ENCODE measurements at places on chromosomes 7 and 10. TPM values are rescaled to one million over a fixed set of nuclear protein-coding genes. Genes with fewer than 3 reads are reported as not detected.

GRCh38 chr10:124027031-124027611 is 66.3 kb downstream of the CHST15 start:
- no peak for DNase-seq

DNA sequence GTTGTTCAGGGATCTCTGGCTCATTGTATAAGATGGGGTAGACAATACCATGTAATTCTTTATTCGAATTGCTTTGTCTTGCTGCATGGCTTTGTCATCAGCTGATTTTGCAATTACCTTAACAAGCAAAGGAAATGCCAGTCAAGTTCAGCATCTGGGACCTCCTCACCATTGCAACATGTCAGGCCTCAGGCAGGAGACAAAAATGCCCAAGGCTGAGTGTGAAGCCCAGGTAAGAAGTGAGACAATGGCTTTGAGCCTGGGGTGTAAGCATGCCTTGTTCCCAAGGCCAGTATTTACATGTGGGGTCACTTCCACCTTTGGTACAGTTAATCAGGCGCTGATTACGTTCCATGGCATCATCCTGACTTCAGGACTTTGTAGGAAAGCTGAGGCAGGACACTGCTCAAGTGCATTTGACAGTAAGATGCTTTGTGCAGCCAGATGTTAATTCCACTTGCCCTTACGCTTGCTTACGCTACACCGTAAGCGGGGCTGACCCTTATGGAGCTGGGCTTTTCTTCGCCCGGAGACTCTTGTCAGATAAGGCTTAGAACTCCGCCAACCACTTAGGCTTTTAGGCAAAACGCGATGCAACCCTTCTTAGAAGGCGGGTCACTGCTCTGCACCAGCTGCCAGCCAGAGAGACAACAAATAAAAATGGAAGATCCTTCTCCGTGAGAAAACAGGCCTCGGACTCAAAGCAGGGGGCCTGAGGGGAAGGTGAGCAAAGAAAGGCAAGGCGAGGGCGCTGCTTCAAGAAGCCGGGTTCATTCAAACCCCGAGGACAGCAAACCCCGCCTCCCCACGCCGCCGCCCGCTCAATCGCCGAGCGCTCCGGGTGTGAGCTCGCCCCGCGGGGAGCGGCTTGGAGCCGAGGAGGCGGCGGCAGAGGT is 1.3 kb upstream of the SP4 start:
- DNase-seq: no peak

DNA sequence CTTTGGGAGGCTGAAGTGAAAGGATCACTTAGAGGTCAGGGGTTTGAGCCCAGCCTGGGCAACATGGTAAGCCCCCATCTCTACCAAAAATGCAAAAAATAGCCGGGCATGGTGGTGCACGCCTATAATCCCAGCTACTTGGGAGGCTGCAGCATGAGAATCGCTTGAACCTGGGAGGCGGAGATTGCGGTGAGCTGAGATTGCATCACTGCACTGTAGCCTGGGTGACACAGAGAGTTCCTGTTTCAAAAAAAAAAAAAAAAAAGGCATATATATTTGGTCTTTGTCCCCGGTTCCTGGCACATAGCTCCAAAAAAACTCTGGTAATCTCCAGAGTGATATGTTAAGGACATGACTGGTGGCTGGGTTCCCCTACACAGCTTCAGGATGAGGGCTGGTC is 147.3 kb downstream of the SEC23IP start:
- DNase-seq: no peak

The PROSER2 gene
- total RNA-seq: 11.3 TPM

The HACD1 gene
- total RNA-seq: 6.1 TPM

The TUBAL3 gene
- 38.6 TPM for total RNA-seq
